Activated T-helper 1 cell treated with Interleukin-2 at 50 U/mL for 16 hours (primary cell): ENCODE measurements at places on chromosomes 7 and 10.

GRCh38 chr7:118087126-118087525 lies 96.8 kb upstream of the LSM8 start:
- no peak for DNase-seq

DNA sequence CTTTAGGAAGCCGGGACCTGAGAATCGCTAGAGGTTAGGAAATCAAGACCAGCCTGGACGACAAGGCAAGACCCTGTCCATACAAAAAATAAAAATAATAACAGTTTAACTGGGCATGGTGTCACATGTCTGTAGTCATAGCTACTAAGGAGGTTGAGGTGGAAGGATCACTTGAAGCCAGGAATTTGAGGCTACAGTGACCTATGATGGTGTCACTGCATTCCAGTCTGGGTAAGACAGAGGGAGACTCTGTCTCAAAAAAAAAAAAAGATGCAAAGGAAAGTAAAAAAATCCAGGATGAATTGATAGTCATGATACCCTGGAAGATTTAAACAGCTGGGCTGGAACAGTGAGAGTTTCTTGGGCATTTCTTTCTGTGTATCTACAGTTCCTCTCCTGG lies 463.2 kb downstream of the GALNT17 start:
- DNase-seq = no peak

DNA sequence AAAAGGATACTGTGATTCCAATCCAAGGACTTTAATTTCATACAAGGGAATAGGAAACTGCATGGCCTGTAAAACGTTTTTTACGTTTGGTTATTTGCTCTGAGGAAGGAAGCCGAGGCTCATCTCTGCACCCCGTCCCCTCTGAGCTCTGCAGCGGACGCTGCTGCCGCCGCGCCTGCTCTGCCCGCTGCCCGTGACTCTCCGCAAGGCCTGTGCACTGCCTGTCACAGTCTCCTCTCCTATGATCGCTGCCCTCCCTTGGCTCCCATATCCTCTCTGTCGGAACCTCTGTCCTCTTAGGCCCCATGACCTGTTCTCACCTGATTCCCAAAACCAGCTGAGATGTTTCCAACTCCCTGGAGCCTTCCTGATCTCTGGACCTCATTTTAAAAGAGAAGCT lies 320.3 kb upstream of the ZNF32 start:
- DNase-seq = no peak

DNA sequence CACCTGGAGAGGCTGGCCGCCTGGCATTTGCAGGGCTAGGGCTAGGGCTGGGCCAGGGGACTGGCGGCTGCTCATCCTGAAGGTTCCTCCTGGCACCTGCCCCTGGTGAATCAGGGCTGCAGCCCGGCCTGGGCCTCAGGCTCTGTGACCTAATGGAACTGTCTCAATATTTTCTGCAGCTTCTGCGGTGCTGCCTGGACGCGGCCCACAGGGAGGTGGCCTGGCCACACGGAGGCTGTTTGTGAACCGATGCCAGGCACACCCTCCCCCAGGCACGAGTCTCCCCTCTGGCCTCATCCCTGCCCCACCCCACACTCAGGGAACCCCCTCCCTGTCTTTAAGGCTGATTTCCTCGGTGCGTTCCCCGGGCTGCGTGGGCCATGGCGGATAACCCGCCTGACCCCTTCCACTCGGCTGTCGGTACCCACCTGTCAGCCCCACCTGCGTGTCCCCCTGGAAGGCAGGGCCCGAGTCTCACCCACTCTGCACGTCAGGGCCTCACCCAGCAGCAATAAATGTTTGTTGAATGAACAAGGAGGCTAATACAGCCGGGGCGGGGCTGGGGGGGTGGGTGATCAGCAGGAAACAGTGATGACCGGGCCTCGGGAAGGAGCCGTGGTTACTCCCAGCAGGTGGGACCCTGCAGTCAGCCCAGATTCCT lies 54.5 kb upstream of the DNAJB6 start:
- no peak for DNase-seq

- no peak for DNase-seq
Observed at GRCh38 chr7:115123441-115123840, 201.5 kb downstream of the MDFIC start.

GRCh38 chr7:116859323-116859722 lies 3.1 kb upstream of the CAPZA2 start:
- DNase-seq = no peak

DNA sequence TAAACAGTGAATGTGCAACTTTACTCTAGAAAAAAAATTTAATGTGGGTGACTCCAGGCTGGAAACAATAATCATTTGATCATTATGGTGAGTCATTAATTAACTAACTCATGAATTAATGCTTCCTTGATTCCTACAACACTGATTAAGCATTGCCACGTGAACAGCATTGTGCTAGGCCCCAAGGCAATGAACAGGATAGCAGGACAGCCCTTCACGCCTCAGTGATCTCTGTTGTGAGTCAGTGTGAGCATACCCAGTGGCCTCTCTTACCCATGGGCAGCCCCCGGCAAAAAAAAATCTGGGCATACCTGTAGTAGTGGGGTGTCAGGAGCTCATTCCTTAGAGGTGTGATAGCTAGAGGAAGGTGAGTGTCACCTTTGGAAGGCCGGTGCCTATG lies 76.0 kb downstream of the DENND2A start:
- no peak for DNase-seq

DNA sequence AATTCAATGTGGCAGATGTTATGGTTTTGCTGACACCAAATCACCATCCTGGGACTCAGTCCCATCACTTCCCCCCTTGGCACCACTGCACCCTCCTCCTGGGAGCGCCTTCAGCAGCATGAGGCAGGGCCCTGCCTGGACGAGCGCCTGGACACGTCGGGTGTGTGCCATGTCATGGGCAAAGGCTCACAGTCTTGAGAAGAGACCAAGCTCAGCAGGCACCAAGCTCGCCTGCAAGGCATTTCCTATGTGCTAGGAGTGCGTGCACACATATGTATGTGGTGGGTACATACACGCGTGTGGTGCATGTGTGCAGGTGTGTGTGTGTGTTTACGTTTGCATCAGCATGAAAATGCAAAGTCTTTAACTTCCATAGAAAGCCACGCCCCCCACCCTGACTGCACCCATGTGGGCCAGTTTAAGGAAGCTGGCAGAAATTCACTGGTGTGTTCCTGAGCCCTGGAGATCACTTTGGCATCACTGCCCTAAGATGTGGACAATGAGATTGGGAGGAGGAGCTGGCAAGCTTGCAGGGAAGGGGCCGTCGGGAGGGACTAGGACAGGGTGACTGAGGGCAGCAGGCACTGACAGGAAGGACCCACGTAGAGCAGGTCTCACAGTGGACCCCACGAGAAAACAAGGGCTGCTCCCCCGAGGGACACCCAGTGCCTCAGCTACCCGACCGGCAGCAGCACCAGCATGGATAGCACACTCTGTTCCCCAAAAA lies 169.9 kb upstream of the PPP2R2D start:
- no peak for DNase-seq

GRCh38 chr10:118698421-118698820 lies 56.3 kb downstream of the CACUL1 start:
- peak; percentile 70 for DNase-seq

GRCh38 chr7:24151944-24152343 lies 132.0 kb upstream of the NPY start:
- DNase-seq = no peak

GRCh38 chr10:113273181-113274163 lies 279.4 kb upstream of the HABP2 start:
- no peak for DNase-seq

DNA sequence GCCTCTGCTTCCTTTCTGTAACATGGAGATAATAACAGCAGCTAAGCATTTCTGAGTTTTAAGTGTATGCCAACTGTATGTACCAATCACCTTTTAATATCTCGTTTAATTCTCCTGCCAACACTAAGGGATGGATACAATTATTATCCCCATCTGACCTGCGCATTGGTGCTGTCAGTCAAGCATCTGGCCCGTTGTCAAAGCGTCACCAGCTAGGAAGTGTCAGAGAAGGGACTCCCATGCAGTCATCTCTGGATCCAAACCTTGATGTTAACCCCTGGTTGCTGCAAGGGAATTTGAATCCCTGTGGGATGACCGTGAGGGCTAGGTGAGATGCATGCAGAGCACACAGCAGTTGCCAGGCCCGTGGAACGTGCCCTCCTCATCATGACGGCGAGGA lies 506.8 kb downstream of the SDK1 start:
- no peak for DNase-seq

GRCh38 chr10:84159076-84159685 lies 14.4 kb upstream of the GPR15LG start:
- no peak for DNase-seq

DNA sequence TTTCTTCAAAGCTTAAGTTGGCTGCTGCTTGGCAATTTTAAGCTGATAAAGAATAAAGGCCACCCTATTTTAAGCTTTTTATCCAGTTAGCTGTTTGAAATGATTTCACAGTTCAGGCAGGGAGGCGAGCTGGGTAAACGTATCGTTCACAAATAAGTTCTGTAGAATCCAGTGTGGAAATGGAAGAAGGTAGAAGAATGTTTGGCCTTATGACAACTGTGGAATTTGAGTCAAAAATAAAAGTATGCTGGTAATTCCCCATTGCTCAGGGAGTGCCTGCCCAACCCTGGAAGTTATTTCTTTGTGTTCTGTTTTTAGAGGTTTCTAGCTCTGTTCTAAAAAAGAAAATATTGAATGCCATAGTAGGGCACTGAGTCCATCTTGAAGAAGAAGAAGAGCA lies 113.1 kb downstream of the ARL4A start:
- no peak for DNase-seq

GRCh38 chr10:84084342-84084741 lies 55.0 kb upstream of the GHITM start:
- no peak for DNase-seq

GRCh38 chr10:130353928-130354572 lies 217.9 kb downstream of the GLRX3 start:
- DNase-seq = no peak

GRCh38 chr7:96361116-96361857 lies 39.4 kb upstream of the SLC25A13 start:
- DNase-seq = no peak

- DNase-seq = no peak
Observed at GRCh38 chr10:3159152-3159551, 13.4 kb downstream of the PITRM1 start.

- DNase-seq = no peak
Observed at GRCh38 chr7:44408596-44408995, 81.9 kb downstream of the NUDCD3 start.

DNA sequence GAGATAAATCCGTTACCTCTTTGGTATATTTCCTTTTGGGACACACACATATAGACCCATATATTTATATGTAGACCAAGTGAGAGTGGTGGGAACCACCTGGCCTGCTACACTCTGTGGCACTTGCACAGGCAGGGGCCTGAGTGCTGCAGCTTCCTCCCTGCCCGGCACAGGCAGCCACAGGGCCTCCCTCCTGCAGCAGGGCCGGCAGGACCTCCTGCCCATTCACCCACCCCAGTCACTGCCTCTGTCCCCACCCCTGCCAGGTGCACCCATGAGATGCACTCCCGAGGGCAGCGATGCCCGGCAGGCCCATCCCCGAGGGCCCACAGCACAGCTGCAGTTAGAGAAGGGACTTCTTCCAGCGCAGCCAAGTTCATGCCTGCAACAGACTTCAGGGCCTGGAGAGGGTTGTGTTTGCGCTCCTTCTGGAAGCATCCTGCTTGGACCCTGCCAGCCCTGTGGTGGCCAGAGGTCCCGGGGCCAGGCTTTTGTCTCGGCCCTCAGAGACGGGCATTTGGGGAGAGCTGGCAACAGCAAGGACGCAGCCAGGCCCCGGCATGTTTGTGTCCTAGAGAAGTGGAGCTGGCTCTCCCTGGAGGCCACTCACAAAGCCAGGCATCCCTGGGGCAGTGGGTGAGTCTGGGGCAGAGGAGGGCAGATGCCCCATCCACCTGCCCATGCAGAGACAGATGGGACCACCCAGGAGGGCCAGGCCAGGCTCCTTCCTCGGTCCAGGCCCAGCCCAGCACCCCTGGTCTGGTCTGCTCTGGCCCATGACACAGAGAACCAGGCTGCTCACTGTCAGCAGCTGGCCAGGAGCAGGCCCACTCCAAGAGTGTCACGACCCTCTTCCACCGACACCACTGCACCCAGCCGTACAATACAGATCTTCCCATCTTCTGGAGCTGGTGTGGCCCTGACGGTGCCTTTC lies 41.4 kb downstream of the PWWP2B start:
- DNase-seq = no peak

DNA sequence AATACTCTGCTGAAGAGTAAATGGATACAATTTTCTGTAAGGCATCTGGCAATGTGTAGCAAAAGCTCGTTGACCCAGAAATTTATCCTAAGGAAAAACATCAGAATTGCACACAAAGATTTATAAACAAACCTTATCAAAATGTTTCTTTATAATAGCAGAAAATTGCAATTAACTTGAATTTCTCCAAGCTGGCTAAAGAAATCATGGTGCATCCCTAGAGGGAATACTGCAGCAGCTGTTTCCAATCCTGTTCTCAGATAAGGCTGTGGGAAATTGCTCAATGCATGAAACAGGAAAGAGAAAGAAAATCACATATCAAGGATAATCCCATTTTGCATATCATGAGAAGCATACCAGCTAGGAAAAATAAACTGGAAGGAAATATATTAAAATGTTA lies 18.7 kb downstream of the TACR2 start:
- DNase-seq = no peak

- DNase-seq = no peak
Observed at GRCh38 chr7:71386152-71386785, 254.3 kb downstream of the GALNT17 start.

DNA sequence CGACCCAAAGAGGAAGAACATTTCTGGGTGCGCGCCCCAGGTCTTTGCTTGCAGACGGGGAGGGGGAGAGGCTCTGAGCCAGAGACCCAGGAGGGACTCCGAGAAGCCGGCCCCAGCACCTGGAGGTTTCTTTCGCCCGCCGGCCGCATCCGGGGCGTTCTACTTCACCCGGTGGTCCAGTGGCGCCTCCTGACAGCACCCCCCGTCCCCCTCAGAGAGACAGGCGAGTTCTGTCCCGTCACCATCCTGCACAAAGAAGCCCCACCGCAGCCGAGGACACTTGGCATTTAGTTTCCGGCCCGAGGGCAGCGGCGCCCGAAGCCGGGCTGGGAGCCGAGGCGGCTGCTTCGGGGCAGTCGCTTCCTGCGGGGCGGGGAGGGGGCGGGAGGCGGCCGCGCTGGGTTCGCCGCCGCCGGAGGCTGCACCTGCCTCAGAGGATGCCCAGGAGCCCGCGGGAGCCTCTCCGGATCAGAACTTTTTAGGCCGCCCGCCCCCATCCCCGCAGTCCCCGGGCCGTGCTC lies at the start of gene TMEM178B:
Gene TMEM178B, plus strand, starts transcription at position 424 of the 521 bp plus-strand sequence.
- DNase-seq = no peak

- DNase-seq = no peak
Observed at GRCh38 chr10:95789902-95790301, 33.9 kb downstream of the ENTPD1 start.

- no peak for DNase-seq
Observed at GRCh38 chr7:35491233-35491632, 203.7 kb downstream of the HERPUD2 start.

DNA sequence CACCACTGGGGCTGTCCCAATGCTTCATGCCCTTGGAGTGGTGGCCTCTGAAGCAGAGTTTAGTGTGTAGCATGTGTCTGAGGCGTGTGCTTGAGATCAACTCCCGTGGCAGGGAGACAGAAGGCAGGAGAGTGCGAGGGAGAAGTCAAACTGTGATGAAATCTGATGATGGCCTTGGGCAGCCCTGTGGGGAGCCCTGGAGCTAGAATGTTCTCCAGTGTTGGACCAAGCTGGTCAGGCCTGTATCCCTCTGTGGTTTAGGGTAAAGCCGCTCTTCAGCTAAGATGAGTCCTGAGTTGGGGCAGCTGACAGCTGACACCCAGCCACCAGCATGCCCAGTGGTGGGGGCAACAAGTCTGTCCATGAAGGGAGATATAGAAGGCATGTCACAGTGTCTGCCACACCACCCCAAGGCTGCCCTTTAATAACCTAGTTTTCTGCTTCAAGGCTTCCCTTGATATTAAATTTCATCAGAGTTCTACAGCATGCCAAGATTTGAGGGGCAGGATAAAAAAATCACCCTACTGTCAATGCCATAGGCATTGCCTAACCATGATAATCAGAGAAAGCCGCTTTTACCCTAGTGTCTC lies 170.5 kb upstream of the SVIL start:
- no peak for DNase-seq
